ENCODE measurements at places on chromosomes 5 and 9.

- H3K4me3 ChIP-seq: no peak overlapping the region
- no peaks in the 10 kb centered on the region for H3K36me3 ChIP-seq
- no peak for DNase-seq
- H3K27ac ChIP-seq: no peak overlapping the region
- no peaks in the 10 kb centered on the region for H3K4me1 ChIP-seq
Observed at GRCh38 chr5:54090495-54091120, 219.8 kb downstream of the ARL15 start.

DNA sequence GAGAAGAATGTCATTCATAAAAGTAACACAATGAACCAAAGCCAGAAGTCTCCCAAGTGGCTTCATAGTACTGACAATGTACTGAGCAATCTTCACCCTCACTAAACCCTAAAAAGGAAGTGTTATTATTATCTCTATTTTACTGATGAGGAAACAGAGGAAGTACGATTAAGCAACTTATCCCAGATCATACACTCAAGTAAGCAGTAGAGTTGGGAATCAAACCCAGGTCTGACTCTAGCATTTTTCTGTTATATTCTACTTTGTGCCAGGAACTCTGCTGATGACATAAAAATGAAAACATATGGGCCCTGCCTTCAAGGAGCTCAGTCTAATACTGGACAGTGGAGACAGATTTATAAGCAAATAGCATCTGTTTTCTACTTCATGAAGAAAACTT, 109.2 kb downstream of the RAPGEF6 start:
- H3K36me3 ChIP-seq: no peaks in the 10 kb centered on the region
- no peak overlapping the region for H3K4me3 ChIP-seq
- DNase-seq: no peak
- no peak overlapping the region for H3K27ac ChIP-seq

GRCh38 chr5:79581535-79581934, 30.7 kb upstream of the TENT2 start:
- H3K27ac ChIP-seq: no peak overlapping the region
- H3K4me1 ChIP-seq: no peaks in the 10 kb centered on the region
- DNase-seq: no peak
- no peak overlapping the region for H3K4me3 ChIP-seq
- H3K27me3 ChIP-seq: no peaks in the 10 kb centered on the region
- H3K36me3 ChIP-seq: no peaks in the 10 kb centered on the region

DNA sequence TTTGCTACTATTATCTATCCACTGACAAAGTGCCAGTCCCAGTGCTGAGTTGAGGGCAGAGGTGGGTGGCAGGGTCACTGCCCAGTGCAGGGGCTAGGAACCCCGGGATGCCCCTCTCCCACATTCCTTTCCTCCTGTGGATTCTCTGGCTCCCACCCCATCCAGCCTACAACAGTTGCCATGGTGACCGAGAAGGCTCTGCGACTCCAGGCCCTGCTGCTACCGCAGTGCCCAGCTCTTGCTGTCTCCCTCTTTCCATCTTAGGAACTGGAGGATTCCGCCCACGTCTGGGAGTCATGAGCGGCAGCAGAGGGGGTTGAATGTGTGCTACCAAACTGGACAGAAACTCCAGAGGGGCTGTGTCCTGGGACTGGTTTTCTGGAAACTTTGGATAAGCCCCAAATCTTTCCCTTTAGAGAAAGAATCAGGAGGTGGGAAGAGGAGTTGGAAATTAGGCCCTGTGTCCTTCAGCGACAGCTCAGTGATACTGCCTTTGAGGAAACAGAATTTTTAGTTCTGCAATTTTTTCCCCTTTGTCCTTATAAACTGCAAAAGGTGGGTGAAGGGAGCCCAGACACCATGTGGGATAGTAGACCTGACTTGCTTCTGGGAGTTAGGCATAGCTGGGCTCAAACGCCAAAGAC, 20.7 kb upstream of the C5orf47 start:
- H3K27ac ChIP-seq: no peak overlapping the region
- no peaks in the 10 kb centered on the region for H3K27me3 ChIP-seq
- peaks cover 15% of the 10 kb centered on the region for H3K4me1 ChIP-seq
- H3K4me3 ChIP-seq: no peak overlapping the region

- peak overlapping the region; percentile 65 for H3K4me3 ChIP-seq
- no peaks in the 10 kb centered on the region for H3K36me3 ChIP-seq
- H3K27me3 ChIP-seq: no peaks in the 10 kb centered on the region
Observed at GRCh38 chr5:151238303-151238741, 14.4 kb upstream of the CCDC69 start.

DNA sequence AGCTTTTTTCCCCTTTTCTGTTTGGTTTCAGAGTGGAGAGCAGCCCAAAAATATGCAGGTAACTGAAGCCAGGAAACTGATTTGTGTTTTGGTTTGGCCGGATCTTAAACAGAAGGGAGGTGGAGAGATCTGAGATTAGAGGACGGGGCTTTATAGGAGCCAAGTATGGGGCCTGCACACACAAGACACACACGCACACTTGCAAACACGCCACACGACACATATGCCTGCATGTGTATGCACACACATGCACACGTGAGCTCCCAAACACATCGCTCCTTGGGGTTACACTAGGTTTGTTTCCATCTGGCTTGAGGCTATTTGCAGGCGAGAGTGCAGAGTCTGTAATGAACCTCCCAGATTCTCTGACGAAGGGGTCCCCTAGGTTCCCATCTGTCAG, 18.3 kb downstream of the BTNL9 start:
- no peak for DNase-seq
- no peak overlapping the region for H3K4me3 ChIP-seq
- H3K27me3 ChIP-seq: peaks cover 58% of the 10 kb centered on the region

- no peak overlapping the region for H3K4me3 ChIP-seq
- no peaks in the 10 kb centered on the region for H3K36me3 ChIP-seq
- no peaks in the 10 kb centered on the region for H3K27me3 ChIP-seq
Observed at GRCh38 chr5:146015001-146015400, 78.6 kb downstream of the SH3RF2 start.
